Stimulated activated CD4-positive, alpha-beta T cell treated with anti-CD3 and anti-CD28 coated beads, Interleukin-15, amount 100 ng/mL, for 24 hours (primary cell): ENCODE measurements at places on chromosomes 12 and 14.
A peak's percentile ranks its signal among the peaks of the same experiment; 100 is the strongest.

- no peak for DNase-seq
These were observed 29.7 kb downstream of the PLEKHG3 start for GRCh38 chr14:64733899-64734298.

- peak; percentile 31 for DNase-seq
These were observed 8.5 kb upstream of the LTBP2 start for GRCh38 chr14:74620497-74620921.

DNA sequence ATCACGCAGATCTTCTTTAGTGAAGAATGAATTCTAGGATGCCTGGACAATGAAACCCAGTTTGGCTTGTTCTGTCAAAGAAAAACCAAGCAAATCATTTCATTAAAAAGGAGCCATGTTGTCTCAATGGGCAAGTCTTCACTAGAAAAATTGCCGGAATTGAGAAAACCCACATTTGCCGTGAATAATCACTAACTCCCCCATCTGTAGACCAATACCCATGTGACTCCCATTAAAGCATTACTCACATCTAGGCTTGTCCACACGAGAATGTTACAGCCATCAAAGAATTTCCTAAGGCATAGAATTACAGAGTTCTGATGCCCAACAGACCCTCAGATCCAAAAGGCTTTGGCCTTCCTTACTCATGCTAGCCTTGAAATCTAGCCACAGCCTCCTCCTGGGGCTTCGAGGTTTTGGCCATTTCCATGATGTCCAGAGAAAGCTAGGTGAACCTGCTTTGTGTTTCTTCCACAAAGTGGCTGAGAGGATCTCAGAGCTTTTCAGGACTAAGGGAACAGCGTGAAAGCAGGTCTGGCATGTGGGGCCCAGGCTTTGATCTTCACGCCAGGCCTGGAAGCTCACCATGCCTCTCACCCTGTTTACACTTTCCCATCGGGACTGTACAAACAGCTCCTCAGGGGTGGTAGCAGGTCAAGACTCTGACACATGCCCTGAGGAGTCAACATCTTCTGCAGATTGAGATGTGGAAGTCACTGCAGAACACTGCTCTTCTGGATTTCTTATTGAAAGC lies 12.1 kb downstream of the SLC7A8 start:
- no peak for DNase-seq

GRCh38 chr12:31278424-31278823 lies 47.5 kb downstream of the SINHCAF start:
- no peak for DNase-seq

GRCh38 chr14:22485178-22485577 lies 103.8 kb downstream of the DAD1 start:
- DNase-seq = no peak

- DNase-seq = no peak
These were observed 117.4 kb downstream of the ADAMTS20 start for GRCh38 chr12:43434614-43435013.

- DNase-seq = no peak
These were observed 31.4 kb downstream of the JDP2 start for GRCh38 chr14:75459099-75459741.

DNA sequence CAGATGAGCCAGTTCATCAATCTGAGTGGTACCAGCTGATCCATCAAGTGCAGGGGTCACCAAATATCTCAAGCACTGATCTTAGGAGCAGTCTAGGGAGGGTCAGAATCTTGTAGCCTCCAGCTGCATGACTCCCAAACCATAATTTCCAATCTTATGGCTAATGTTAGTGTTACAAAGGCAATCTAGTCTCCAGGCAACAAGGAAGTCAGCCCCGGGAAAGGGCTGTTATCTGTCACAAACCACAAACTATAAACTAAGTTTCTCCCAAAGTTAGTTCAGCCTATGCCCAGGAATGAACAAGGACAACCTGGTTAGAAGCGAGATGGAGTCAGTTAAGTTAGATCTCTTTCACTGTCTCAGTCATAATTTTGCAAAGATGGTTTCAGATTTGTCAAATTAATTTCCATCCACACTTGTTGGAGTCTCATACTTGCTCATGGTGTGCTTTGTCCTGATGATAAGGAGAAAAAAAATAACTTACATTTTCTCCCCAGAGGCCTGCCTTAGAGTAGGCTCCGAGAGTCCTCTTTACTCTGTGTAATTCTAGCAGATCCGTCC lies 3.9 kb upstream of the ABHD4 start:
- no peak for DNase-seq

DNA sequence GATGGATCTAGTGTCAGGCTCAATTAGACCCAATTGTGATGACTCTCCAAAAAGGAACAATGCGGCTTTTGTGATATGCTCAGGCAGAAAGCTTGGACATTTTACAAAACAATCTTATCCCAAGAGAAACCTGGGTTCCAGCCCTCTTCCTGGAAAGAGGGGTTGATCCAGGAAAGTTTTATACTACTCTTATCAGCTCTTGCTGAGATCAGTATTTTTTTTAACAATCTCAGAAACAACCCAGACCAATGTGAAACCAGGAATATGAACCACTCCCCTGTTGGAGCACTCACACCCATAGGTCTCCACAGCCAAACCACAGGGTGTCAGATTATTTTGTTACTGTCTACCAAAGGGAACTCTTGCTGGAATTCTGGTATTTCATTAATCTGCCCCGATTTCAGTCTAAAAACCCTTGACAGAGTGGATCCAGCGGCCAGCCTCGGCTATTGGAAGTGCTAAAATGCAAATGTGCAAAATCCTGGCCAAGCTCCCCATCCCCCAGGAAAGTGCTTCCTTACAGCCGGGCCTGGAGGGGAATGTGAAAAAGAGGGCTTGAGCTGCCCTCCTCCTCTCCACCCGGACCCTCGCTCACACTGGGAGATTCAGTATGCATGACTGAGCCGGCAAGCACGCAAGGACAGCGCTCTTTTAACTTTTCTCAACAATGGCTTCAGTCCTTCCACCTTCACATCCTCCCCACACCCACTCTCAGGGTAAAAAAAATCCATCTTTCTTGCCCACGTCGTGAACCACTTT lies 4.0 kb downstream of the FBXL14 start:
- no peak for DNase-seq

DNA sequence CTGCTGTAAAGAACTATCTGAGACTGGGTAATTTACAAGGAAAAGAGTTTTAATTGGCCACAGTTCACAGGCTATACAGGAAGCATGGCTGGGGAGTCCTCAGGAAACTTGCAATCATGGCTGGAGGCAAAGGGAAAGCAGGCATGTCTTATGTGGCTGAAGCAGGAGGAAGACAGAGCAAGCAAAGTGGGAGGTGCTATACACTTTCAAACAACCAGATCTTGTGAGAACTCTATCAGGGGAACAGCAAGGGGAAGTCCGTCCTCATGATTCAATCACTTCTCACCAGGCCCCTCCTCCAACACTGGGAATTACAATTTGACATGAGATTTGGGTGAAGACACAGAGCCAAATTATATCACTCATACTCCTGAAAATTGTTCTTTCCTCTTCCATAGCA lies 109.5 kb upstream of the PKP2 start:
- no peak for DNase-seq

DNA sequence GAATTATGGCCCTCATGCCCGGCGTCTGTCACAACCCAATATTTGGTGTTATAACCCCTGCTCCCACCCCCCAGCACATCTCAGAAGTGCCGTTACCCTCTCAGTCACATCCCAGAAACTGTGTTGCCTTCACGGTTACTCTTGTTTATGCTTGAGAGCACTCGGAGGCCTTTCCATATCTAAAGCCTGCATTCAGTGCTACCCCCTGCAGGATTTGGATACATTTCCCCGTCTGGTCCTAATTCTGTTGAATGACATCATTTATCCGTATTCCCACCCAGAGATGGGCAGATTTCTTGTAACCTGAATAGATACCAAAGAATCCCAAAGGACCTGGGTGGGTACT lies 19.1 kb upstream of the FOS start:
- no peak for DNase-seq

- DNase-seq = no peak
These were observed 19.9 kb downstream of the JAG2 start for GRCh38 chr14:105148604-105149145.

- peak; percentile 11 for DNase-seq
These were observed 26.2 kb downstream of the AMN start for GRCh38 chr14:102948698-102949061.

DNA sequence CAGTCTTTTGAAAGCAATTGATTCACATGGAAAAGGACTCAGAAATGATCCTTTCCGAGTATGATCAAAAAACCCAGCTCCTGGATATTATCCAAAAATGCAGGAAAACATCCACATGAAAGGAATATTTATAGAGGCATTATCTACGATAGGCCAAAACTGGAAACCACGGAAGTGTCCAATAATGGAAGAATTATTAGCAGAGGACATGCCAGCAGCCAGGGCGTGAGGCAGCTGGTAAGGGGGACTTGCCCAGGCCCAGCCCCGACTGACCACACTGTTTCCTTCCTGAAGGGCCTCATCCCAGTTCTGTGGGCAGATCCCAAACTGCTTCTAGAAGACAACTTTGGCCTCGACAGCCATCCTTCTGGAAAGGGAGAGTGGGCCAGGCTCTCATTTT lies 20.5 kb downstream of the ACTN1 start:
- DNase-seq = no peak

GRCh38 chr14:84087986-84088531 lies 1441.9 kb upstream of the FLRT2 start:
- DNase-seq = no peak
